RWPE2 (cell line): ENCODE measurements at places on chromosomes 7 and 10.
A peak's percentile ranks its signal among the peaks of the same experiment; 100 is the strongest.

DNA sequence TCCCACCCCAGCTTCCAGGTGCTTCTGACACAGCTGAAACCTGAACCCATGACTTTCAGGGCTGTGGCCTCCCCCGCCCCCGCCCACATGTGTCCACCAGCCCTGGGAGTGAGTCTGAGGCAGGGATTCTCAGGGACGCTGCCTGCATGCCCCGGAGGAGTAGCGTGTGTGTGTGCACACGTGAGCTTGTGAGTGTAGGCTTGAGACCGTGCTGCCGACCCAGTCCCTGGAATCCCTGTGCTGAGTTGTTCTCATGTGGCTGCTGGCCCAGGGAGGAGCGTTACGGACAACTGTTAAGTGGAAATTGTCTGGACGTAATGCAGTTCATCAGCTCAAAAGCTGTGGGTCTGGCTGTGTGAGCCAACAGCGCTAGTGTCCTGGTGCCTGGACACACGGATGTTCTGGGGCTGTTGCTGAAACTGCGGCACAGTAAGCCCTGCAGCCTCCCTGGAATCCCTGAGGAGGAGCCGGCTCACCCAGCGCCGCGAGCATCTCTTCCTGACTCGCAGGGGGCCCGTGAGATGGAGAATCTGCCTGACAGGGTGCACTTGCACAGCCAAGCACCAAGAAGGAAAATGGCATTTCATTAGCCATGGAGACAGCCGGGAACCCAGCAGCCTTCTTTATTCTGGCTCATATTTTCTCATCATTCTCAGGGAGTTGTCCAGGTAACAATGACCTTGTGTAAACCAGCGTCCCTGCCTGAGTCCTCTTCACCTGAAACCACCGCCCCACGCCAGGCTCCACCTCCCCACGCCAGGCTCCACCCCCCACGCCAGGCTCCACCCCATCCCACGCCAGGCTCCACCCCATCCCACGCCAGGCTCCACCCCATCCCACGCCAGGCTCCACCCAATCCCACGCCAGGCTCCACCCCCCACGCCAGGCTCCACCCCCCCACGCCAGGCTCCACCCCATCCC is 603.9 kb downstream of the PTPRN2 start:
- peak; percentile 11 for DNase-seq

DNA sequence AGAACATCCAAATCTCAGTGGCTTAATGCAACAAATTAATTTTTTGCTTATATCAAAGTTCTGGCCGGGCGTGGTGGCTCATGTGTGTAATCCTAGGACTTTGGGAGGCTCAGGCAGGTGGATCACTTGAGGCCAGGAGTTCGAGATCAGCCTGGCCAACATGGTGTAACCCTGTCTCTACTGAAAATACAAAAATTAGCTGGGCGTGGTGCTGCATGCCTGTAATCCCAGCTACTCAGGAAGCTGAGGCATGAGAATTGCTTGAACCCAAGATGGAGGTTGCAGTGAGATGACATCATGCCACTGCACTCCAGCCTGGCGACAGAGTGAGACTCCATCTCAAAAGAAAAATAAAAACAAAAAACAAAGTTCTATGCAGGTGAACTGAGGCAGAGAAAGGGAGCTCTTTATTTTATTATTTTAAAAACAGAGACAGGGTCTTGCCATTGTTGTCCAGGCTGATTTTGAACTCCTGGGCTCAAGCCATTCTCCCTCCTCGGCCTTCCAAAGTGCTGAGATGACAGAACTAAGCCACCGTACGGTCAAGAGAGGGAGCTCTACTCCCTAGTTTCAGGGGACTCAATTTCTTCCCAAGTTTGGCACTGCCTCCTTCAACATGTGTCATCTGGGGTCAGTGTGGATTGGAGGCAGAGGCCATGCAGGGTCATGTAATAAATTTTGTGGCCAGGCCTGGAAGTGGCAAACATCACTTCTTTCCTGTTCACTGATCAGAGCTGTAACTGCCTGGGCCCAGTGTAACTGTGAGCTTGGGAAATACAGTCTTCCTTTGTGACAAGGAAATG is 2.4 kb downstream of the ADCK2 start:
- DNase-seq: no peak

DNA sequence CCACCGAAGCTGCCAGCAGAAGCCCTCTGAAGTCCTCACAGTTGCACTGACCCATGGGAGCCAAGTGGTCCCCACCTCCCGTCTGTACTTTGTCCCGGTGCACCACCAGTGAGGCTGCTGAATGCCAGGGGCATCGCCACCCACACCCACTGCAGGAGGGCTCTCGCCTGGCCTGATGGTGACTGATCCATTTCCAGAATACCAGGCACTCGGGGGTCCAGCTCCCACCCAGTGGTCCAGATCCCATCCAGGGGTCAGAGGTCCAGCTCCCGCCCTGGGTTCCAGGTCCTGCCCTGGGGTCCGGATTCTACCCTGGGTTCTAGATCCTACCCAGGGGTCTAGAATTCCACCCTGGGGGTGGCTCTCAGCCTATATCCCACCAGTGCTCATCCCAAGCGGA is 9.1 kb upstream of the JAKMIP3 start:
- no peak for DNase-seq

GRCh38 chr7:12722636-12723605 is 35.5 kb downstream of the ARL4A start:
- no peak for DNase-seq

DNA sequence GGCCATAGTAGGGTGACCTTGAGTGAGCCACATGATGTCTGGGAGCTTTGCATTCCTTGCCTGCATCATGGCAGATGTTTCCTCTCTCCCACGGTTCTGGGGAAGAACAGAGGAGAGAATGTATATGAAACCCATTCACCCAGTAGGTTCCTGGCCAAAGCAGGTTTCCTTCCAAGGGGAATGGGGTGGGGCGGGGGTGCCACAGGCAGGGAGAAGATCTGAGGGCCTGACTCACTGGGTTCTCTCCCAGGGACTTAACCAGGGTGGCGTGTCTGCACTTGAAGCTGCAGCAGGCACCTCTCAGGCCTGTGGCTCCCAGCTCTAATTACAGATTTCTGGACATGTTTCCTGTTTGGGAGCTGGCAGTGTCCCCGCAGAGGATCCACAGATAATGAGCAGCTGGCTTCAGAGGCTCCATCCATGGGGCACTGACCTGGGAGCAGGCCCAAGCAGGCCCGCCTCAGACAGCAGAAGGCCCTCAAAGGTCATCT is 50.2 kb upstream of the ZMIZ1 start:
- DNase-seq: peak; percentile 94

- no peak for DNase-seq
Observed at GRCh38 chr10:117519286-117519685, 23.3 kb upstream of the EMX2 start.

DNA sequence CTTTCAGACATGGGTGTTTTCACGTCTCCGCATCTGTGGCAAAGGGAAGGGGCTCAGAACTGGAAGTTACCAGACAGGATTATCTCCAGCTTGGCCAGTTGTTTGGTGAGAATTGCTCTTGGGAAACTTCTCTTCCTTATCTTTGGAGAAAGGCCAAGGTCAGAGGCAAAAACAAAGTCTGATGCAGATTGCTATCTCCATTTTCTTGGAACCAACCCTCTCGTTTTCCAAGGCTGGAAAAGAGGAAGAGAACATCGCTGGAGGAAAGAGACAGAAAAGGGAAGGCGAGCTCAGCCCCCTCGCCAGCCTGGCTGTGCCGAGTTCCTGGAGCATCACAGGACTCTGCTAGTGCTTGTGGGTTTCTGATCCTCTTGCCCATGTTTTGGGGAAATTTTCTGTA is 396.8 kb upstream of the SHH start:
- no peak for DNase-seq

GRCh38 chr7:45416846-45417245 is 157.3 kb upstream of the ADCY1 start:
- DNase-seq: no peak

DNA sequence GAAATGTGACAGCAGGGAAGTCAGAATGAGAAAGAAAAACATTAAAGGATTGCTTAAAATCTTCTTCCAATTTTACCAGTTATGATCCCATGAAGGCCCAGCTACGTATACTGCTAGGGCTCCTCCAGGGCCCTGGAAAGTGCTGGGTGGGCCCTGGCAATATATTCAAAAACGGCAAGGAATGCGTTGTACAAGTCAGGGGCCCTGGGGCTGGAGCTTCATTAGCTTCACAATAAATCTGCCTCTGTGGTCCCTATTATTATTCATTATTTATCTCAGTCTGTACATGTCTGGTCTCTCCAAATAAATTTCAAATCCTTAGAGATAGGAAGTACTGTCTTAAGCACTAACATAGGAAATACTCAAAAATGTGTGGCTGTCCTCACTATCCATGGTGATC is 7.6 kb downstream of the JAZF1 start:
- DNase-seq: no peak

DNA sequence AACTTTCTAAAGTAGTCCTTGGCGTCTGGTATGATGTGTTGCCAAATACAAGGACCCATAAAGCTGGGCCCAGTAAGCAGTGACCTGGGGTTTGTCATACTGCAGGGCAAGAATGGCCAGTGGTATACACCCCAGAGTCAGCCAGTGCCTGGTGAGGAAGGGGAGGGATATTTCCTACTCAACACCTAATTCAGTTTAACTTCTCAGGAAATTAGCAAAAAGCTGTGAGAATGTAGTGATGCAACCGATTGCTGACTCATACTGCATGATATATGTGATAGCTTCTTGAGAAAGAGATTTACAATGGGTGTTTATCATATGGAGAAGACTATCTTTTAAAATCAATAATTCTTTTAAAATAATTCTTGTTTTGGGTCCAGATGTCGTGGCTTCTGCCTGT is 889.3 kb upstream of the CELF2 start:
- DNase-seq: no peak

GRCh38 chr7:151700586-151701165 is 176.2 kb downstream of the PRKAG2 start:
- no peak for DNase-seq

- DNase-seq: no peak
Observed at GRCh38 chr10:108204528-108205305, 1040.2 kb upstream of the SORCS1 start.

DNA sequence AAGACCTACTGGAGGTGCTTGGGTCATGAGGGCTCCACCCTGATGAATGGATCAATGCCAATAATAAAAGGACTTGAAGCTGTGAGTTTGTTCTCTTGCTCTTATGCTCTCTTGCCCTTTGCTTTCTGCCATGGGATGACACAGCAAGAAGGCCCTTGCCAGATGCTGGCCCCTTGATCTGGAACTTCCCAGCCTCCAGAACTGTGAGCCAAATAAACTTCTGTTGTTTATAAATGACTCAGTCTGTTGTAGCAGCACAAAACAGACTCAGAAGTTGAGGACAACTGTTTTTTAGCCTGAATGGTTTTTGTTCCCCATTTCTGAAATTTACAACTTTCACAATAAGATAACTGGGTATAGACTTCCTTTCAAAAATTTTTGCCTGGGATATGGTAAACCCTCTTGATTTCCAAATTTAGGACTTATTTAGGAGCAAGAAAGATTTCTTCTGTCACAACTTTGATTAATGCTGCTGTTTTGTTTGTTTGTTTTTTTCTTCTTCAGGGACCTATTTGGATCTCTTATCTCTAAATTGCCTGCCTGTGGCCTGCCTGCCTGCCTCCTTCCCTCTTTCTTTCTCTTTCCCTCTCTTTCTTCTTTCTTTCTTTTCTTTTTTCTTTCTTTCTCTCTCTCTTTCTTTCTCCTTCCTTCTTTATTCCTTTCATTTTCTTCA is 12.1 kb downstream of the ENTPD1 start:
- DNase-seq: no peak

DNA sequence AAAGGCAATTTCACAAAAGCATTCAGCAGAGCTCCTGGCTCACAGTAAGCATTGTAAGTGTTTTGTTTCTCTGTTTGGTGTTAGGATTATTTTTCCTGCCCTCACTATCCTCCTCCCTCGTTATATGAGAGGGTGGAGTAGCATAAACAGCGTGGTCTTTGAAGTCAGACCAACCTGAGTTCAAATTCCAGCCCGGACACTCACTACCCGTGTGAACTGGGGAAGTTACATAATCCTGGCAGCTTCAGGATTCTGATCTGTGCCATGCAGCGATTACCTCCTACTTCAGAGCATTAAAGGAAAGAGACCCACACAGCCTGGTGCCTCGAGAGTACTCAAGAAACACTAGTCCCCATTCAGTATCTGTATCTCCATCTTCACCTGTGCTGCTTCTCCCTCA is 386.5 kb downstream of the INHBA start:
- DNase-seq: no peak

- no peak for DNase-seq
Observed at GRCh38 chr7:27689591-27690164, 27.0 kb upstream of the HIBADH start.

- no peak for DNase-seq
Observed at GRCh38 chr7:106982415-106982814, 62.1 kb upstream of the PRKAR2B start.
